NCI-H146 (cell line): ENCODE measurements at places on chromosomes 6 and 20.

- no peak for DNase-seq
Observed at GRCh38 chr6:19279273-19279684, 557.9 kb upstream of the ID4 start.

GRCh38 chr6:33915134-33915533, 111.3 kb upstream of the MLN start:
- no peak for DNase-seq

DNA sequence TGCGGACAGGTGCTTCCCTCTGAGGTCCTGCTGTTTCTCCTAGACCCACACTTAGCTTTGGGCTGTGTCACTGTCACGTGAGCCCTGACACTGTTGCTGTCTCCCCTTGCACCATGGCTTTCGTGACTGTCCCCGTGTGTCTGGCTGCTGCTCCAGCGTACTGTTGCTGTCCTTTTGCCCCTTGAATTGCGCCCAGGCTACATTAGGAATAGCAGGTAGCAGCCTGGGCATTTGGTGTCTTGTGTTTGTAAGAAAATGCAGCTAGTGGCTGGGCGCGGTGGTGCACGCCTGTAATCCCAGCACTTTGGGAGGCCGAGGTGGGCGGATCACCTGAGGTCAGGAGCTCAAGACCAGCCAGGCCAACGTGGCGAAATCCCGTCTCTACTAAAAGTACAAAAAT, 46.1 kb downstream of the GMPR start:
- DNase-seq, result no peak

DNA sequence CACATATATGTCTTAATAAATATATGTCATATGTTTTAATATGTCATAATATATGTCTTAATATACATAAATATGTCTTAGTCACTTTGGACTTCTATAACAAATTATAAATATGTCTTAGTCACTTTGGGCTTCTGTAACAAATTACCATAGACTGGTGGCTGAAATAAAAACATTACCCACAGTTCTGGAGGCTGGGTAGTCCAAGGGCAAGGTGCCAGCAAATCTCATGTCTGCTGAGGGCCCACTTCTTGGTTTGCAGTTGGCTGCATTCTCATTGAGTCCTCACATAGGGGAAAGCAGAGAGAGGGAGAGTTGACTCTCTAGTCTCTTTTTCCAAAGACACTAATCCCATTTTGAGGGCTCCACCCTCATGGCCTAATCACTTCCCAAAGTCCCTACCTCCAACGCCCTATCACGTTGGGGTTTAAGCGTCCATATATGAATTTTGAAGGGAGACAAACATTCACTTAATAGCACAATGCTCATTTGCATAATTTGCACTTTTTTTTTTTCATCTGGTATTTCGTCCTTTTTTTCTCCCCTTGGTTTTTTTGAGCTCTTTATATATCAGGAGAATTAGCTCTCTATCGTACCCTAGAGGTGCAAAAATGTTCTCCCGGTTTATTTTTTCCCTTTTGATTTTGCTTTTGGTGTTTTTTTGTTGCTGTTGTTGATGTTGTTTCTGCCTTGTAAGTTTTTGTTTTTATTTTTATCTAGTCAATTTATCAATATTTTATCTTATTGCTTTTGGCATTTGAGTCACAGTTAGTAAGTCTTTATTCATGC, 266.4 kb downstream of the PLCB1 start:
- no peak for DNase-seq

DNA sequence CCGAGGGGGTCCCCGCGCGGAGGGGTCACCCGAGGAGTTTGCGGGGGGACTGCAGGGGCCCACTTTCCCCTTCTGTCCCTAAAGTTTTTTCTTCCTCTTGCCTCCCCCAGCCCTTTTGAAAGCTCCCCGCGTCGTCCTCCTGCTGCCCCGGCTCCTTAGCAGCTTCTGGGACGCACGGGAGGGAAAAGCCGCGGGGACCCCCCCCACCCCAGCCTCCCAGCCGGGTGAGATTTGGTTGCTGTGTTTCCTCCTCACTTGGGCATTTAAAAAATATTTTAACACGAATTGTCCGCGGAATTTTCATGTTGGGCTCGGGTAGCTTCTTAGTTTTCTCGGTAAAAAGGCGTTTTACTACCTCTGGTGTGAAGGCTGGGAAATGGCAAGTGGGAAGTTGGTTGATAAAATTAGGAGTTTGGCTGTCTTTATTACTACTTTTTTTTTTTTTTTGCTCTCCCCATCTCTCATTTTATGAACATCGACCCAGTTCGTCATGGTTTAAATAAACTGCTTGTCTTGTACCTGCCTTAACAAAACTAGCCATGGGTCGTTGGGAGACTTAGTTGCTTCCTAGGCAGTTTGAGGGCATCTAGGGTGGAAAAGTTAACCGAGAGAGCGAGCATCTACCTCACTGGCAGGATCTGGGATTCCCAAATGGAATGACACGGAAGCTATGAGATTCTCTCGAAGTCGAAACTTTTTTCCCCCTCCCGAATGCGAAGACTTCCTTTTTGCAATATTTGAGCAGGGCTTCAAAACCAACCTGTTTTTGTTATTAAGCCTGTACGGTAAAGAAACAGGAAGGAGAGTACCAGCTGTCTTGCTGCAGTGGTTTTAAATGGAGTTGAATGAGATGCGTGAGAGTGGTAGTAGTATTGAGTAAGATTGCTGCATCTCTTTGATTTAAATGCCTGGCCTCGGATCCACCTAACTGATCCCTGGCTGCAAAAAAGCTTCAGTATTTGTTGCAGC, 868 bp downstream of the NCOA3 start:
- DNase-seq, result peak; percentile 21

- DNase-seq, result no peak
Observed at GRCh38 chr6:111841822-111842221, 31.4 kb downstream of the FYN start.

- DNase-seq, result peak; percentile 40
Observed at GRCh38 chr6:56714982-56715456, 72.3 kb upstream of the DST start.

DNA sequence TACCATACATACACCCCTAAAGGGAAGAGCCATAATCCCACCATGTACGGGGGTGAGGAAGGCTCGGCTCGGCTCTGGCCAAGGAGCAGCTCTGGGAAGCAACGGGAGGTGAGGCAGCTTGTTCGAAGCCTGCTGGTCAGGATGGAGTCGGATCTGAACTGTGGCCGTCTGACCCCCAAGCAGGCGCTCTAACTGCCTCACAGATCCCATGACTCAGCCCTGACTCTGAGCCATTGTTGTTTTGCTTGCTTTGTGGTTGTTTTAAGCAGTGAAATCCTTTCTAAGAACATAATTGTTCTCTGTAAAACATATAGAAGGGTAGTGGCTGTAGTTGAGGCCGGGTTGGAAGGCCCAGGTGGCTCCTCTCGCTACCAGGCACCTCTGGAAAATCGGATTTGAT, 10.9 kb downstream of the C6orf132 start:
- no peak for DNase-seq

DNA sequence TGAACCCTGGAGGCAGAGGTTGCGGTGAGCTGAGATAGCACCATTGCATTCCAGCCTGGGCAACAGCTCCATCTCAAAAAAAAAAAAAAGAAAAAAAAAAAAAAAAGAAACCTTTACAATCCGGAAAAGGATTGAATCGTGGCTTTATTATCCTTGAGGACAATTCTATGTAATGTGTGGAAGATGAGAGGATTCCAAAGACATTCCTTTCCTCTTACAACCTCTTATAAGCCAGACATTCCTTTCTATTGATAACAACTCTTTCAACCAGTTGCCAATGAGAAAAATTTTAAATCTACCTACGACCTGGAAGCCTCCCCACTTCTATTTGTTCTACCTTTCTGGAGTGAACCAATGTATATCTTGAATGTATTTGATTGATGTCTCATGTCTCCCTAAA, 91.2 kb upstream of the EEF1E1 start:
- DNase-seq, result no peak

- DNase-seq, result no peak
Observed at GRCh38 chr20:62508641-62509051, 32.9 kb upstream of the GATA5 start.

- no peak for DNase-seq
Observed at GRCh38 chr6:151009576-151009975, 144.1 kb downstream of the MTHFD1L start.

DNA sequence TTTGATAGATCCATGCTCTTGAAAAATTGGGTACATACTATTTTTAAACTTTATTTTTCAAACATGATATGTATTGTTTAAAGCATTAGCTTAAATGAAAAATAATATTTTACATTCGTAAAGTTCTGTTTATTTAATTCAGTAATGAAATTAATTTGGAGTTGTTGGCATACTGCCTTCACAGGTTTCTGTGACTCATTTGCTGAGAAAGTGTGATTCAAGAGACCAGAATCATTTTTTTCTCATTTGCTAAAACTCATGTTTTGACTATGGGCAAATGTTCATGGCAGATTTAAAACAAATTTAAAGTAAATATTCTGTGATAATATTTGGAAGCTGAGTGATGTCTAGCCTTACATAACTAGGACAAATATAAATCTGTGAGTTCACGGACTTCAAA, 230.4 kb downstream of the BCKDHB start:
- no peak for DNase-seq

GRCh38 chr6:31815025-31815838, at the start of the genes HSPA1A and HSPA1L:
HSPA1A (plus strand) TSS chr6:31815543; CDS start chr6:31815757, 214 bp downstream.
HSPA1L (minus strand) TSS chr6:31815283; CDS start chr6:31811972, 3,311 bp downstream.
- peak; percentile 98 for DNase-seq

DNA sequence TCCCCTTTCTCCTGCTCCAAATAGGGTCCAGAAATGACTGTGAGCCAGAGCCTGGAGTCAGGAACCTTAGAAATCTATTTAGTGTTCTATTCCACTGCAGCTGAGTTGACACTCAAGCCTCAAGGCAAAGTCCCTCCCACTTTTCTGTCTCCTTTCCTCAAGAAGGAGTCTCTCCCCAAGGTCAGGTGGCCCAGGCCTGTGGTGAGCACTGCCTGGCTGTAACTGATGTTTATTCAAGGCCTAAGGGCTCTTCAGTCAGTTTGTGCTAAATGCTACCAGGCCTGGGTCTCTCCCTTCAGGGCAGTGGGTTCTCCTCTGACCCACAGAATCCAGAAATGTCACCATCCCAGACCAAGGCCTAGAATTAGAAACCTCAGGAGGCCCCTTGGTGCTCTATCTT, 1042.9 kb upstream of the EPHA7 start:
- no peak for DNase-seq

DNA sequence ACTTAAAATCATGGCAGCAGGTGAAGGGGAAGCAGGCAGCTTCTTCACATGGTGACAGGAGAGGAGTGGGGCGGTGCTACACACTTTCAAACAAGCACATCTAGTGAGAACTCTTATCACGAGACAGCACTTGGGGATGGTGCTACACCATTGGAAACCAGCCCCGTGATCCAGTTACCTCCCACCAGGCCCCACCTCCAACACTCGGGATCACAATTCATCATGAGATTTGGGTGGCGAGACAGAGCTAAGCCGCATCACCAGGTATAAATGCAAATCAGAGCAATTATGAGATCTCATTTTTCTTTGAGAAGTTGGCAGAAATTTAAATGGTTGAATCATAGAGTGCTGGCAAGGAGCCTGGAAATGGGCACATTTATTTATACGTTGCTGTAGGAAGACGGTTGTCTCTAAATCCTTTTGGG, 31.4 kb downstream of the IGF2R start:
- DNase-seq, result no peak

DNA sequence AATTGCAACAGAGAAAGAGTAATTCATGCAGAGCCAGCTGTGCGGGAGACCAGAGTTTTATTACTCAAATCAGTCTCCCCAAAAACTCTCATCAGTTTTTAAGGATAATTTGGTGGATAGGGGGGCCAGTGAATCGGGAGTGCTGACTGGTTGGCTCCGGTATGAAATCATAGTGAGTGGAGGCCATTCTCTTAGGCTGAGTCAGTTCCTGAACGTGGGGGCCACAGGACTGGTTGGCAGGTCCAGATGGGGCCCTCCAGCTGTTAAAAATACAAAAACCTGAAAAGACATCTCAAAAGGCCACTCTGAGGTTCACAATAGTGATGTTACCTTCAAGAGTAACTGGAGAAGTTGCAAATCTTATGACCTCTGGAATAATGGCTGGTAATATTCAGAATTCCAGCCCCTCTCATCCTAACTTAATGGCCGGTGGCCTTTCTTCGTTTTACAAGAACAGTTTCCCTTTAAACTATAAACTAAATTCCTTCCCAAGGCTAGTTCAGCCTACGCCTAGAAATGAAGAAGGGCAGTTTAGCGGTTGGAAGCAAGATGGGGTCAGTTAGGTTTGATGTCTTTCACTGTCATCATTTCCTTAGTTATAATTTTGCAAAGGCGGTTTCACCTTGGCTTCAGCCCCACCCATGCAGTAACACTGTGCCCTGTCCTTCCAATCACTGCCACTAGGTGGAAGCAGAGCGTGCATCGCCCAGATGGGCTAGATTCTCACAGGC, 6.8 kb upstream of the MICA start:
- DNase-seq, result peak; percentile 32

- DNase-seq, result no peak
Observed at GRCh38 chr6:168737481-168737880, 296.5 kb downstream of the SMOC2 start.

- no peak for DNase-seq
Observed at GRCh38 chr6:90425161-90425641, 128.6 kb upstream of the BACH2 start.

GRCh38 chr20:32479012-32479411, 106.1 kb downstream of the NOL4L start:
- DNase-seq, result no peak

- no peak for DNase-seq
Observed at GRCh38 chr6:1735239-1735803, 125.6 kb downstream of the FOXC1 start.

GRCh38 chr20:15923030-15923776, 650.0 kb downstream of the KIF16B start:
- no peak for DNase-seq
